ENCODE measurements at places on chromosomes 5 and 9. TPM values are rescaled to one million over a fixed set of nuclear protein-coding genes. Genes with fewer than 3 reads are reported as not detected.

Gene PLAC8L1
- not detected for total RNA-seq

Gene CDO1
- total RNA-seq, result 64.3 TPM

Gene BARX1
- not detected for total RNA-seq

Gene C5orf52
- not detected for total RNA-seq

Gene DIPK1B
- 47.8 TPM for total RNA-seq

Gene INSL6
- not detected for total RNA-seq

Gene ADRB2
- total RNA-seq, result 5.0 TPM

Gene FST
- 3.3 TPM for total RNA-seq

DNA sequence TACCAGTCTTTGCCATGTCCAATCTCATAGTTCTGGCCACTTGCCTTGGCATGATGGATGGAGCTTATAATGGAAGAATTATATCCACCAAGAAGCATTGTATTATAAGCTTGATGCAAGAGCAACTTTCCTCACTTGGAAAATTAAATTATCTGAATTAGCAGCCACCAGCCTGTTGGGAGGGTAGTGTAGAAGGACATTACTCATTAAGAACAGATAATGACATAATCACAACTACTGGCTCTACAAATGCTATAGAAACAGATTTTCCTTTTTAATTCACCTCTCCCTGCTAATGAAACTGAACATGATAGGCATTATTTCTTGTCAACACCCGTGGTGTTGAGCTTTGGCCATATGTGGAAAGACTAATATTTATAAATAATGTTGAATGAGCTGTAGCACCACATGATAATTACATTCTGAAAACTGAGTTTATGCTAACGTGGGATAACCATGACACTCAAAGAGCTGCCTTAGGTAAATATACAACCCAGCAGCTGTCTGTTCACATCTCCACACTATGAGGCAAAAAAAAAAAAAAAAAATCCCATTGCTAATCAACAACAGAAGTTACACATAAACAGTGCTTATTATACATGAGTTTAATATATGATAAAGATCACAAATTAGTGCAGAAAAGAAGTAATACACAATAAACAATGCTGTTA lies 48.1 kb upstream of the NR4A3 start:
- DNase-seq, result no peak

DNA sequence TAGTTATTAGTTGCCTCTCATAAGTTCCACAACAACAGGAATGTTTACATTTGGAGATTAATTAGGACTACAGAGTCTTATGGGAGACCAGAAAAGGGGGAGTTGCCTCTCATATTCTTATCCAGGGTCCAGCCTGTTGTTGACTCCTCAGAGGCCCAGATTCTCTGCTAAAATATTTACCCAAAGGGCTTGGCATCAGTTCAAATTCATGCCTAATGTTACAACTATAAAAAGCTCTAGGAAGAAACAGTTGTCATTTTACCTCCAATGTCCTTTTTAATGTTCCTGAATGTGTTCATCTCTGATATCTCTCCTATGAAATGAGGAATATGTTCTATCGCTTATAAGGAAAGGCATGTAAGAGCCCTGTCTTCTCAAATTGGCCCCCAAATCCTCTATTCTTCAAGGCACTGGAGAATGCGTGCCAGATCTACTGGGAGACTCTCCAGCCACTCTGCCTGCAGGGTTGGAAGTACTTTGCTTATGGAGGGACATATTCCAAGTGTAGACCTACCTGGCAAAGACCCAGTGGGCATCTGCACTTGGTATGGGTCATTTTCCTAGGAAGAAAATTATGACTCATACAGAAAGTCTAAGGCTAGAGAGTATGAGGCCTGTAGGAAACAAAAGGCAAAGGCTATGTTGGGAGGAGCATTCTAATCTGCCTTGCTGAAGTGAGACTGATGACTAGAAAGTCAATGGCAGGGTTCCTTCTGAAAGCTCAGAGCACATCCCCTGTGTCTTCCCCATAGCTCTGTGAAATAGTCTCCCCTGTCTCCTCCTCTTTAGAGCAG lies 192.6 kb downstream of the ESM1 start:
- DNase-seq, result no peak

DNA sequence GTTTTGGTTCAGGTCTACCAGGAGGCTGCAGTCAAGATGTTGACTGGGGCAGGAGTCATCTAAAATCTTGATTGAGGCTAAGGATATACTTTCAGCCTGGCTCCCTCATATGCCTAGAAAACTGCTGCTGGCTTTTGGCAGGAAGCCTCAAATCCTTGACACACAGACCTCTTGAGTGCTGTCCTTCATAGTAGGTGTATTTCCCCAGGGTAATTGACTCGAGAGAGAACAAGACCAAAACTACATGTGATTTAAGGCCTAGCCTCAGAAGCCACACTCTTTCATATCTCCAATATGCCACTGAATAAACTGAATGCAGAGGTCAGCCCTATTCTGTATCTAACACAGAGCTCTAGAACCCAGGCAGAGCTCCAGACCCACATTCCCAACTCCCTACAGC lies 402.3 kb upstream of the ADAMTS16 start:
- no peak for DNase-seq

- no peak for DNase-seq
Measured at GRCh38 chr5:129322968-129323367, 137.1 kb upstream of the ADAMTS19 start.

DNA sequence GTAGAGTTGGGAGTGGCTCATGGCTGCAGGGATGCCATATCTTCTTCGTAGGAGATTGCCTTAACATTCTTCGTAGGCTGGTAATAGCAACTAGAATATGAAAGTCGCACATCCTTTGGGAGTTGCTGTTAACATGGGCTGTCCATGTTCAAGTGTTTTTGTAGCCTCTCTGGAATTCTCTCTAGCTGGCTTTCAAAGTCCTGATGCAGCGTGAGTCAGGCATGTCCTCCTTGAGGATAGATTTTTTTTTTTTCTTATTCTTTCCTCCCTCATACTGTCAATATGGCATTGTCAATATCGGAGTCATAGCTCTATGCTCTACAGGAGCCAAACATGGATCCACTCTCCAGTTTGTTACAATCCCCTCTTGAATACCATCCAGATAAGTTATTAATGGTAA lies 494.8 kb upstream of the WWC1 start:
- no peak for DNase-seq

DNA sequence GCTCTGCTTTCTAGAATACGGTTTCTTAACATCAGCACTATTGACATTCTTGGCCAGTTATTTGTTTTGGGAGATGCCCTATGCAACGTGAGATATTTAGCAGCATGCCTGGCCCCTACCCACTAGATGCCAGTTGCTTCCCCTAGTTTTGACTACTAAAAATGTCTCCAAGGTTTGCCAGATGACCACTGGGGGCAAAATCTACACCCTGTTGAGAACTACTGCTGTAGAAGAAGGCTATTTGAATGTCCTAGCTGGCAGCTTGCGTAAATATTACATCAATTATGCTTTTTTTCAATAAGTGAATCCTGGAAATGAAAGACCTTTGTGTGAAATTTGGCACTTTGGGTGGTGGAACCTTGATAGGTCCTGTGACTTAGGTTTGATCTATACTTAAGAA lies 5.0 kb downstream of the NCBP1 start:
- DNase-seq, result no peak

DNA sequence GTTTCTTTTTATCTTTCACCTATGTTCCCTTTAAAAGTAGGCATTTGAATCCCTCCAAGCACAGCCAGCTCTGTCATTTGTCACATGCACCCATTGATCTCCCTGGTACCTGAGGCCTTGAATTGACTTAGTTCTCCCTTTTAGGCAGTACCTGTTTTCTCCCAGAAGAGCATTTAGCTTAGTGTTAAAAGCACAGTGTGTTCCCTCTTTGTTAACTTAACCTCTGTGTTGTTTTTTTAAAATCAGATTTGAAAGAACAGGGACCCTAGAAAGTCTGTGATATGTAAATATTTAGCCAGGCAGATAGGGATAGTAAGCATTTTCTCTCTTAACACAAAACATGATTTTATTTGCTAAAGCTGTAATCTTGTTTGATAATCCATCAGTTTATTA lies 113.8 kb upstream of the SPATA31D4 start:
- DNase-seq, result no peak

- DNase-seq, result peak; percentile 32
Measured at GRCh38 chr9:127555840-127556820, 55.9 kb upstream of the STXBP1 start.

DNA sequence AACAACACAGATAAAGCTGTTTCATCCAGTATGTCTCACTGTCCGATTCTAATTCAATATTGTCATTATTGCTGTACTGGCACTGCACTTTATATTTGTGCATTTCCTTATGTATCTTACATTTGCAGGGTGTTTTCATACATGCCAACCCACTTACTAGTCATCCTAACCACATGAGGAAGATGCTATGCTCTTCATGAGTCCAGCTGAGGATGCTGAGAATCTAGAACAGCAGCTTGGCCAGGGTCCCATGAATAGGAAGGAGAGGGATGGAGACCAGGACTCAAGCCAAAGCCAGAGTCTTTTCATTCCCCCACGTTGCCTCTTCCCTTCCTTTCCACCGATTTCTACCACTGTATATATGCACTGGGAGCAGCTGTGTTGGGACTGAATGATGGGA lies 292.8 kb upstream of the KLF4 start:
- DNase-seq, result no peak

- peak; percentile 3 for DNase-seq
Measured at GRCh38 chr9:105932276-105932675, 237.9 kb downstream of the TMEM38B start.

DNA sequence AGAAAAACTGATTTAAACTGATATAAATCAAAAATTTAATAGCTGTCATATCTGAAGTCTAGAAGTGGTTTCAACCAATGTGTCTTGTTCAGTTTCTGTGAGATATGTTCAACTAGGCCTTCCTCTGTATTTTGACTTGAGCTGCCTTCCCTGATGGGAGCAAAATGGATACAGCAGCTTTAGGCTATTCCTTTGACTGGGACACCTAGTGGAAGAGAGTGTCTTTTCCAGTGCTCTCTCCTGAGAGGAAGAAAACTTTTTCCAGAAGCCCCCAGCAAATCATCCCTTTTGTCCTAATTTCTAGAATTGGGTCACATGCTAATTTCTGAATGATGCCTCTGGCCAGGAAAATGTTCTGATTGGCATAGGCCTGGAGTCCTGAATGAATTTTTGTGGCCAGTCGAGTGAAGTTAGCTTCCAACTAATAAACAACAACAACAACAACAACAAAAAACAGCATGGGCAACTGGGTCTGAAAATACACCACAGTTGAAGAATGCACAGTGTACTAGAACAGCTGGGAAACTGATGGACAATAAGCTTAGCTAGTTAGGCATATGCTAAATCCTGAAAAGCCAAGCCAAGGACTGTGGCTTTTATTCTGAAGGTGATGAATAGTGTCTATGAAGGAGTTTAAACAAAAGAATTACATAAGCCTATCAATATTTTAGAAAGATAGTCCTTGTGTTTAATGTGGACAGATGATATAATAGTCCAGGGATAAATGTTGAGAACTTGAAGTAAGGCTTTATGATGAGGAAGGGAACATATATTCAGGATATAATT lies 125.7 kb downstream of the FBN2 start:
- DNase-seq, result no peak

DNA sequence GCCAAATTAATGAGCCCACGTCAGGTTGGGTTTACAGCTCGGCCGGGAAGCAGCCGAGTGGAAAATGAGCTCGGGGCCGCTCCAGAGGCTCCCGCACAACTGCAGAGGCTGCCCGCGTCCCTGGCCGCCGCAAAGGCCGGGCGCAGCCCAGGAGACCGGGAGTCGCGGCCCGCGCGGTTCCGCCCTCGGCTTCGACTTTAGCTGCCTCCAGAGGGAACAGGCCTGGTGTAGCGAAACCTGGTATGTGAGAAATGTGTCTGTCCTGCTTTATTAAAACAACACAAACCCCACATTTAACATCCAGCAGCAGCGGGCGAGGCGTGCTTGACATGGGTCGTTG lies 66.2 kb downstream of the FOXD1 start:
- no peak for DNase-seq

DNA sequence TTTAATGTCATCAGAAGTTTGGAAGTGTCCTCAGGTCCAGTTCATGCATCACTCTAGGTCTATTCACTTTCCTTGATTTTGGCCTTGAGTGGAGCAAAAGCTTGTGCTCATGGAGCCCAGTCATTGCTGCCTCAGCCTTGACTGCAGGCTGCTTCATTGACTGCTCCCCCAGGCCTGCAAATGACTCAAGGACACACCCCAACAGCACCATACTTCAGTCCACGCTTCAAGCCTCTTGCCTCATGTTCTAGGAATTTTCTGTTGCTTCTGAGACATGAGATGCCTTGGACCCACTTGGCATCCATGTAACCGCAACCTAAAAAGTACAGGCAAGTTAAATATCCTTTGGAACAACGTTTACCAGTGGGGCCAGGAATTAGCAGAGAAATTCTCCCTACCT lies 193.7 kb downstream of the PIK3R1 start:
- DNase-seq, result no peak

- no peak for DNase-seq
Measured at GRCh38 chr5:9173281-9174048, 372.4 kb downstream of the SEMA5A start.

- DNase-seq, result peak; percentile 32
Measured at GRCh38 chr9:98002808-98003207, 19.7 kb downstream of the ANP32B start.

GRCh38 chr5:154937718-154938466 lies at the start of gene GEMIN5:
Gene GEMIN5, minus strand, starts transcription at chr5:154938211. Its CDS starts 78 bp downstream, at chr5:154938133.
- DNase-seq, result peak; percentile 94

DNA sequence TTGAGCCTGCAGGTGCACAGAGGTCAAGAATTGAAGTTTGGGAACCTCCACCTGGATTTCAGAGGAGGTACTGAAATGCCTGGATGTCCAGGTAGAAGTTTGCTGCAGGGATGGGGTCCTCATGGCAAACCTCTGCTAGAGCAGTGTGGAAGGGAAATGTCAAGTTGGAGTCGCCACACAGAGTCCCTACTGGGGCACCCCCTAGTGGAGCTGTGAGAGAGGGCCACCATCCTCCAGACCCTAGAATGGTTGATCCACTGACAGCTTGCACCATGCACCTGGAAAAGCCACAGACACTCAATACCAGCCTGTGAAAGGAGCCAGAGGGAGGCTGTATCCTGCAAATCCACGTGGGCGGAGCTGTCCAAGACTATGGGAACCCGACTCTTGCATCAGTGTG lies 78.0 kb downstream of the GABRA1 start:
- no peak for DNase-seq

DNA sequence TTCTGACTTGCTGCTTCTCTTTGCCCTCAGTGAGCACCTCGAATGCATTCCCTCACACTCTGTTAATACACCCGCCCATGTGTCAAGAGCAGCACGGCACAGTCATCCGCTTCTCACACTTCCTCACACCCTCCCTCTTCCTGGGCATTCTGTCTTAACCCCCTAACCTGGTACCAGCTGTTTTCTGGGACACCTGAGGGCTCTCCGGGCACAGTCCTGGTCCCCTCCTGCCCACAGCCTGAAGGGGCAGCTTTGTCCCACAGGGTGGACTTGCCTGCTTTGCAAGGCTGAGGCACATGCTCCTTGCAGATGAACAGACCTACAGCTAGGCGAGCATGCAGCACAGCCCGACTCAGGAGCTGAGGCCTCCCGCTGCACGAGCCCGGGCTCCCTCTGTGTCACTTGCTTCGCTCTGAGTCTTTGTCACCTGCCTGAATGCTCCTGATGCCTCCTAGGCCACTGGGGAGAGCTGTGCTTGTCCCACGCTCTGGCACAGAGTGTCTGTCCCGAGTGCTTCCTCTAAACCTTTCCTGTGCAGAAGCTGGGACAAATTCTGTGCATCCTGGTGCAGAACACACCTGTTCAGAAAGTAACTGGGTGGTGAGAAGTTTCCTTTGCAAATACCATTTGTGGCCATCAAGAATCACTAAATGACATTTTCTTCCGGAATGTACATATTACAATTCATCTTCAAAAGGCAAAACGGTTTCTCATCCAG lies 47.8 kb downstream of the AHRR start:
- no peak for DNase-seq

Data from spinal cord (tissue), 10 donors.